ENCODE measurements at places on chromosomes 1 and 21.

DNA sequence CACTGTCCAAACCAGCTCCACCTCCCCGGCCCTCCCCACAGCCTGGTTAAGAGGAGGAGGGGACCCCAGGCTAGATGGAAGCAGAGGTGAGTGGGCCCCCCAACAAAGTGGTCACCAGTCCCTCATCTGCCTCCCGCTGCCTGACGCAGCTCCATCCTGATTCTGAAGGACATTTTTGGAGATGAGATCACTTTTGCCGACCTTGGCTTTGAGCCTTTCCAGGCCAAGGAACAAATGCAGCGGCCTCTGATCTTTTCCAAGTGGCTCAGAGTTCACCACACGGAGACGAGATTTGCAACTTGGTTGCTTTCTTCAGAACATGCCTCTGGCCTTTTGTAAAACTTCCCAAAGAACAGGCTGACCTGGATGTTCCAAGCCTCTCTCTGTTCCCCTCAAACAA is 223.1 kb downstream of the NPHP4 start:
- DNase-seq: no peak

DNA sequence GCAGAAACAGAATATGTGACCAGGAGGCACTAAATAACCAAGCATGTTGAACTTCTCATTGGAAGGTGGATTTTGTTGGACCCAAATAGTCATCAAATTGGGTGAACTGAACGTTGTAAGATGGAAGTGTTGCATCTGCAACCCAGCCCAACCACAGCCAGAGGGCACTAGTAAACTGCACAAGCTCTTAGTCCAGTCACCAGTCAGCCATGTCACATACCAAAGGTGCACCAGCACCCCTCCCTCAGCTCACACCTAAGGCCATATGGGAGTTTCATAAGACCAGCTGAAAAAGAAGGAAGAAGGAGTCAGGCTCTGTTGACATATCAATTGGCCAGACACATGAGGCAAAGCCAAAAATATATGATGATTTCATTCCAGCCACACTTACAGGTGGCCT is 481.7 kb upstream of the NR5A2 start:
- DNase-seq: no peak

- peak; percentile 75 for DNase-seq
Observed at GRCh38 chr1:226708342-226708780, 30.7 kb downstream of the ITPKB start.

DNA sequence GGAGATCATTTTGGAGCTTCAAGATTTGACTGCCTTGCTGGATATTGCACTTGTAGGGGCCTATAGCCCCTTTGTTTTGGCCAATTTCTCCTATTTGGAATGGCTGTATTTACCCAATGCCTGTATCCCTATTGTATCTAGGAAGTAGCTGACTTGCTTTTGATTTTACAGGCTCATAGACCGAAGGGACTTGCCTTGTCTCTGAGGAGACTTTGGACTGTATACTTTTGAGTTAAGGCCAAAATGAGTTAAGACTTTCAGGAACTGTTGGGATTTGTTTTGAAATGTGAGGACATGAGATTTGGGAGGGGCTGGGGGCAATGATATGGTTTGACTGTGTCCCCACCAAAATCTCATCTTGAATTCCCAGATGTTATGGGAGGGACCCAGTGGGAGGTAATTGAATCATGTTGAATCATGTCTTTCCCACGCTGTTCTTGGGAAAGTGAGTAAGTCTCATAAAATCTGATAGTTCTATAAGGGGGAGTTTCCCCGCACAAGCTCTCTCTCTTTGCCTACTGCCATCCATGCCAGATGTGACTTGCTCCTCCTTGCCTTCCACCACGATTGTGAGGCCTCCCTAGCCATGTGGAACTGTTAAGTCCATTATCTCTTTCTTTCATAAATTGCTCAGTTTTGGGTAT is 276.1 kb downstream of the LMX1A start:
- no peak for DNase-seq

DNA sequence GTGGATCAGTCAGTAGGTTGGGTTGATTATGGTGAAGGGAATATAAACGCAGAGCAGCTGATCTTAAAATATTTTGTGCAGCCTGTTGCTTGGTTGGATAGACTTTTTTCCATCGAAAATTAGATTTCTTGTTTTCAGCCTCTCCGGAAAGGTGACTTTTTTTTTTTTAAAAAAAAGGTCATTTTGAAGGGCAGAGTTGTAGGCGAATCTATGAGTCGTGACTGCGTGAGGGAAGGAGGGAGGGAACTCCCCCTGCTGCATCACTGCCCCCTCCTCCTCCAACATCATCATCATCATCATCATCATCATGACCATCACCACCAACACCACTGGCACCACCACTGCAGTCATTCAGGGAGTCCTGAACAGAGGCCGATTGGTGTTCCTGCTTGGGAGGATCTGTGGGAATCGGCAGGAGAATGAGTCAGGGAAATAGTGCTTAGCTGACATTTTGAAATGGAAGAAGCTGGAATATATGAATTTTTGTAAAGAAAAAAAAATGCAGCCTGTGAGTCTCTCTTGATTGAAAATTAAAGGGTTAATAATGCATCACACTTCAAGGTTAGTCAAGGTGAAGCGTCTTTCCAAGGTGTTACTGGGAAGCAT is 1.2 kb downstream of the ATP1B1 start:
- no peak for DNase-seq

DNA sequence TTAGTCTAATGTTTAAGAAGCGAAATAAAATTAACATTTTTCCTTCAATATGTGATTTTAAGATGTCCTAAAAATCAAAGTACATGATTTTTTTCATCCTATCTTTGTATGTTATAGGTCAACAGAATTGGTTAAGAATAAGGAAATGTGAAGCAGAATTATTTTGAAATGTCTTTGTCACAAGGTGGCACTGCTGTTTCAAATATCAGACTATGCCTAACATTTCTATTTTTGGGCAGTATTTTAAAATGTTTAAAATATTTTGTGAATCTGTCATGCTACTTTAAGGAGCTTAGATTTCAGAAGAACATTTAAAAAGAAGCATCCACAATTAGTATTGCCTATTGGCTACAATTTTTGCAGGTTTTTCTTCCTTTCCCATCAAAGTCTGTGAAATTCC is 38.7 kb downstream of the AMY1C start:
- DNase-seq: peak; percentile 72

DNA sequence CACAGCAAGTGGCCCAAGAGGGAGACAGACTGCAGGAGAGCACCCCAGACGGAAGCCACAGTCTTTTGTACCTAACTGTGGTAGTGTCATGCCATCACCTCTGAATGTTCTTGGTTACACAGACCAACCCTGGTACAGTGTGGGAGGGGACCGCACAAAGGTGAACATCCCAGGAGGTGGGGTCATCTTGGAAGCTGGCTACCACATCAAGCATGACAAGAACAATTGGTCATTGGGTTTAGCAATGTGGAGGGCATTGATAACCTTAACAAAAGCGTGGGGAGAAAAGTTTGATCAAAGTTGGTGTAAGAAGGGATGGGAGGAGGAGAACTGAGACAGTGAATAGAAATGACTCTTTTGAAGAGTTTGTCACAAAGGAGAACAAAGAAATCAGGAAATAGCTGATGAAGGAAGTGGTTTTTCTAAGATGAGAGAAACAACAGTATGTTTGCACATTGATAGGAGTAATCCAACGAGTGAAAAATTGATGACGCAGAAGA is 87.1 kb upstream of the CACNA1E start:
- DNase-seq: no peak

- DNase-seq: no peak
Observed at GRCh38 chr1:66644331-66644730, 107.9 kb upstream of the DYNLT5 start.

GRCh38 chr1:67476906-67477305 is 46.7 kb upstream of the SERBP1 start:
- DNase-seq: no peak

DNA sequence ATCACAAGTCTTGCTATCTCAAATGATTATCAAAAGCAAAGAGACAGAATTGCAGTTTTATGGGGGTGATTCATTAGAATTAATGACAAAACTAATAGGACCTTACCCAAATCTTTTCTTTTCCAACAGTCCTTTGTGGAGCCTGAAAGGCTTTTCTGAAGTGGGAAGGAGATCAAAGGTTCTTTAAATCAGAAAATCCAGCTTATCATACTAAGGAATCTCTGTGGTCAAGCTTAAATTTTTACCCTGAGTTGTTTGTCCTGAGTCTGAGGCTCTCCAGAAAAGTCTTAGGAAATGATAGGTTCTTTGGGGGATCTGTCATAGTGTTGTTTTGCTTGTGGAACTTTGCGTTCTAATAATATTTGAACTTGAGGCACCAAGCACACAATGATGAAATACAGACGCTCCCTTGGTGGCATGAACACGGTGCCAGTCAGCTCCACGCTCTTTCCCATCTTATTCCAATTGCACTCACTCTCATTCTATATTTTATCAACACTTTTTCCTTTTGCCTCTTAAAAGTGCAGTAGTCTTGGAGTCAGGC is 38.0 kb upstream of the COL24A1 start:
- DNase-seq: no peak

DNA sequence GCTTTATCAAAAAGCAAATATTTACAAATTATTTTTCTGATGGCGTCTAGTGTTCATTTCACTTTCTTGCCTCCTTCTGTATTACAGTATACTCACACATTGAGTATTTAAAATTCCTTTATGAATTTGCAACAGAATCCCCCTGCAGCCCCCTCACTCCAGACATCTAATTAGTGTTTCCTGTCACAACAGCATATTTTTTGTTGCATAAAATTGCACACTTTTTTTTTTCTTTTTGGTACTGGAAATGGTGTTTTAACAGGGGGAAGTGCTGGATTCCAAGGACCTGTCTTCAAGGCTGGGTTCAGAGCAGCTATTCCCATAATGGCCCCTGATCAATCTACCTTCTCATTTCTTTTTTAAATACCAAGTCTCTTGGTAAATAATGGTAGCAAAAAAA is 184.3 kb upstream of the HMCN1 start:
- no peak for DNase-seq

GRCh38 chr1:9289711-9290485 is 2.8 kb upstream of the SPSB1 start:
- no peak for DNase-seq

DNA sequence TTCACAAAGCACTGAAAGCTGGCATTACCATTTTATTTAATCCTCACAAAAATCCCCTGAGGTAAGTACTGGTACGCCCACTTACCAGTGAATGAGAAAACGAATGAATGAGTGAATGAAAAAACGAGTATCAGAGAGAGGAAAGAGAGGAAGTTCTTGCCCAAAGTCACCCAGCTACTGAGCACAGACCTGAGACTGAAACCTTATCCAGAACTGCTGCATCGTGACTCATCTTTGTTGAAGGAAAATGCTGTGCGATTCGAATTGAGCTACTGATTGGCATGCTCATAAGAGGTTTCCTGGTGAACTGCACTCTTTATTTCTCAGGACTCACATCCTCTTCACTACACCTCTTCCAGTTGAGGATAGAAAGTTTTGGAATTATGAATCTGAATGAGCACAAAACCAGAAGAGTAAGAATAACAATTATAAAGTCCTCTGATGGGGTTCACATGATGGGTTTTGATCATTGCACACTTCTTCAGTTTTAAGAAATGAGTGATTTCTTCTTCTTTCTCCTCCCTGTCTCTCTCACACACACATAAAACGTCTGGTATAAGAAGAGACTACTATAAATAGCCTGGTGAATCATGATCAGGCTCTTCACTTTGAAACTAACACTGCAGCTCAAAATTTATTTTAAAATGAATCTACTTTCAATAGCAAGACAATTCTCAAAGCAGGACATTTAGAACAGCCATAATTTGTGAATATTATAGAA is 32.1 kb downstream of the IL12RB2 start:
- DNase-seq: no peak

DNA sequence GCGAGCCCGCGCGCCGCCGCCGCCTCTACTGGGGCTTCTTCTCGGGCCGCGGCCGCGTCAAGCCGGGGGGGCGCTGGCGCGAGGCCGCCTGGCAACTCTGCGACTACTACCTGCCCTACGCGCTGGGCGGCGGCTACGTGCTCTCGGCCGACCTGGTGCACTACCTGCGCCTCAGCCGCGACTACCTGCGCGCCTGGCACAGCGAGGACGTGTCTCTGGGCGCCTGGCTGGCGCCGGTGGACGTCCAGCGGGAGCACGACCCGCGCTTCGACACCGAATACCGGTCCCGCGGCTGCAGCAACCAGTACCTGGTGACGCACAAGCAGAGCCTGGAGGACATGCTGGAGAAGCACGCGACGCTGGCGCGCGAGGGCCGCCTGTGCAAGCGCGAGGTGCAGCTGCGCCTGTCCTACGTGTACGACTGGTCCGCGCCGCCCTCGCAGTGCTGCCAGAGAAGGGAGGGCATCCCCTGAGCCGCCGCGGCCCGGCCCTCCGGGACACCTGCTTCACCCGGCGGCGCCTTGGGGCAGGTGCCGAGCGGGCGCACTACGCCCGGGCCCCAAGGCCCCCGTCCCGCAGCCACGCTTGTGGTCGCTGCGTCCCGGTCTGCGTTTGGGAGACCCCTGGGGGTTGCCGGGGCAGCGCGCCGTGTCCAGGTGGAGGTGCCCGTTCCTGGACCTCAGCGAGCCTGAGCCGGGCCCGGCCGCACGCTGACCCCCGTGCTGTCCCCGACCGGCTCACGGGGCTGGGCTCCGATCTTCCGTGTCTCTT is 944 bp downstream of the B3GALT6 start:
- no peak for DNase-seq

- DNase-seq: no peak
Observed at GRCh38 chr21:32378956-32379355, 13.9 kb downstream of the URB1 start.

GRCh38 chr1:194774535-194774934 is 1588.1 kb upstream of the B3GALT2 start:
- no peak for DNase-seq

- no peak for DNase-seq
Observed at GRCh38 chr1:50354813-50355212, 68.4 kb downstream of the DMRTA2 start.

DNA sequence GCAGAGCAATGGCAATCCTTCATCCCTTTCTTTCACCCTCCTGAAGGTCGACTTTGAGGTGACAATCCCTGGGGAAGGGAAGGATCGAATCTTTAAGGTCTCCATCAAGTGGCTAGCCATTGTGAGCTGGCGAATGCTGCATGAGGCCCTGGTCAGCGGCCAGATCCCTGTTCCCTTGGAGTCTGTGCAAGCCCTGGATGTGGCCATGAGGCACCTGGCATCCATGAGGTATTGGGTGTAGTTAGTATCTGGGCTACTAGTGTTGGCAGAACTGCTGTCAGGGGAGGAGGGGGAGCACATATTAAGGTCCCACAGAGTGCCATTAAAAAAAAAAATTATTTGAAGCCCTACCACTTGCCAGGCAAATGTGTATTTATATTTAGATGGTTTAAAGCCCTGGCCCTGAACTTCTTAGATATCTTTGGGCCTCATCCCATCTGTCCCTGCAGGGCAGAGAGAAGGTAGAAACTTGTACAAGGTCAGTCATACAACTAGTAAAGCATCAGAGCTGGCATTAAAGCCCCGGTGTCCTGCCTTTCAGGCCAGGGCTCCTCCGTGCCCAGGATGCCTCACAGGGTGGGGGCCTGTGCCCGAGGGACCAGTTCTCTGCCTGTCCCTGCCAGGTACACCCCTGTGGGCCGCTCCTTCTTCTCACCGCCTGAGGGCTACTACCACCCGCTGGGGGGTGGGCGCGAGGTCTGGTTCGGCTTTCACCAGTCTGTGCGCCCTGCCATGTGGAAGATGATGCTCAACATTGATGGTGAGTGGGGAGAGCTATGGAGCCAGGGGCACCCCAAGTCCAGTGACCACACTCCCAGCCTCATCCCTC is 10.3 kb downstream of the AGO1 start:
- no peak for DNase-seq
